Activated CD4-positive, alpha-beta T cell treated with anti-CD3 and anti-CD28 coated beads, Interleukin-2, amount 50 U/mL, for 1 hour (primary cell): ENCODE measurements at places on chromosomes 5 and 9.

- no peak for DNase-seq
These were observed 5.5 kb upstream of the EXOSC2 start for GRCh38 chr9:130688072-130688471.

DNA sequence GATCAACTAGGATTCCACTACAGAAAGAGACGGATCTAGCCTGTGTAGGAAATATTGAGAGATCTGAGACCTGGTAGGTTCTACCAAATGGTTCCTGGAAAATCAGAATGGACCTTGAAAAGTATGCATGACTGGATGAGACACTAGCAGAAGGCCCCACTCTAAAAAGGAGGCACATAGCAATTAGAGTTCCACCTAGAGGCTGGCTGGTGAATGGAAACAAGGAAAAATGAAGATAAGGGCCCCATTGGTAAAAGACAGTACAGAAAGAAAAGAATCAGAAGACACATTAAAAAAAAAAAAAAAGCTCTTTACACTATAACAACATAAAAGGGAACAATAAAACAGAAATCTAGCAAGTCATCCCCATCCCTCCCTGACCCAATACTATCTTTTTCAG, 518.5 kb downstream of the NR2F1-AS1 start:
- DNase-seq = no peak

DNA sequence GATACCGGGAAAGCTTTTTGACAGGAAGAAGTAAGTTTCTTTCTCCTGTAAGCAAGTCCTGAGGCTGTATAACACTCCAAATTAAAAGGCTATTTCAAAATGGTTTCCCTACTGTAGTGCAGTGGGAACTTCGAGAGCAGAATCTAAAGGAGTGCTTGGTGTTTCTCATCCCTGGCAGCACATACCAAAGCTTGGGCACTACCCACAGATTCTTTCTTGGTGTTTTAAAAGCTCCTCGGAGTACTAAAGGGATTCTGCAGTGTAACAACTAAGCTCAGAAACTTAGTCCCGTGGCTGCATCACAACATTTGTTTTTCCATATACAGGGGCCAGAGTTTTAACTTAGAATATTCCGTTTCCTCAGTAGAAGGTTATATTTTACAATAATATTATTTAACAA, 5.6 kb upstream of the APC start:
- no peak for DNase-seq

DNA sequence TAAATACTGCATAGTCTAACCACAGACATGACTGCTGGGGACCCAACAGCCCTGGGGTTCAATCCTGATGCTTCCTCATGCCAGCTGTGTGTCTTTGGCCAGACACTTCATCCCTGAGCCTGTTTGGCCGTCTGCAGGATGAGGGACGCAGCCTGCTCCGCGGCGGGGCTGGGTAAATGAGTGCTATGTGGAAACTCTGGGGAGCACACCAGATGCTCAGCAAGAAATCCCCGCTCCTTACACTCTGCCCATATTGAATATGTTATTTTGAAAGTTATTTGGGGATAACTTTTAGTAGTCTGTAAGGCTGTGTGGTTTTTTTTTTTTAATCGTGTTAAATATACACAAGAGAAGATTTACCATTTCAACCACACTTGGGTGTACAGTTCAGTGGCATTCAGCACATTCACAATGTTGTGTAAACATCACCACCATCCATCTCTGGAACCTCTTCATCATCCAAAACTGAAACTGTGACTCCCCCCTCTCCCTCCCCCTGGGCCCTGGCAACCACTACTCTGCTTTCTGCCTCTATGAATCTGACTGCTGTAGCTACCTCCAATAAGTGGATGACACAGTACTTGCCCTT, 42.7 kb downstream of the SH3PXD2B start:
- no peak for DNase-seq

DNA sequence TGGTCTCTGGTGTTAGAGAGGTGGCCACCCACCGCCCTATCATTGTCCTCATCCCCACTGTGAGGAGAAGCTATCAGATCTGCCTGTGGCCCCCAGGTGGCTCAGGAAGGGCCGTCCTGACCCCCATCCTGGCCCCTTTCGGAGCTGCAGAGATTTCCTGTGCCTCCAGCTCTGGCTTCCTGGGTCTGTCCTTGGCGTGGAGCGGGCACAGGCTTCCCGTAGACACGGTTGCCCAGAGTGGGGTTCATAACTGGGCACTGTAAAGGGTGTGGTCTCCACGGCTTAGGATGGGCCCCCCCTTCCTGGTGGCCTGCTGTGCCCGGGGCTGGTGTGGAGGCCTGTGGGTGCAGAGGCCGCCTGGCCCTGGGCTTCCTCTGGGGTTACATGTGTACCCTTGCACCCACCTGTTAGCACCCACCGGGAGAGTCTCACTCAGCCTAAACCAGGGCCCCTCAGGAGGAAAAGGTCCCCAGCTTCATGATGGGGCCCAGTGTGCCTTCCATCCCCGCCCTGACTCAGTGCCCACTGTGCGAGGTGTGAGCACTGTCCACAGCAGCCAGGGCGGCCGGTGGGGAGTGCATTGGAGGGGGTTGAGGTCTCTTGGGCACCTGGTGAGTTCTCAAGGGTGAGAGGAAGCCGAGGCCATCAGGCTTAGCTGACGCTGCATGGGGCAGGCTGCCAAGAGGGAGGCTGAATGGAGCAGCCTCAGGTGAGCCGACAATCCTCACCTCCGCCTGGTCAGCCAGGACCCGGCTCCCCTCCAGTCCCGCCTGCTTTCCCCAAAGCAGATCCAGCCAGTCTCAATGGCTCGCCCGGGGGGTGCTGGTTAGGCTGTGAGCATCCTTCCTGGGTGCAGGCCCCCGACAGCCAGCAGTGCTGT, 15.3 kb upstream of the AJM1 start:
- DNase-seq = no peak

DNA sequence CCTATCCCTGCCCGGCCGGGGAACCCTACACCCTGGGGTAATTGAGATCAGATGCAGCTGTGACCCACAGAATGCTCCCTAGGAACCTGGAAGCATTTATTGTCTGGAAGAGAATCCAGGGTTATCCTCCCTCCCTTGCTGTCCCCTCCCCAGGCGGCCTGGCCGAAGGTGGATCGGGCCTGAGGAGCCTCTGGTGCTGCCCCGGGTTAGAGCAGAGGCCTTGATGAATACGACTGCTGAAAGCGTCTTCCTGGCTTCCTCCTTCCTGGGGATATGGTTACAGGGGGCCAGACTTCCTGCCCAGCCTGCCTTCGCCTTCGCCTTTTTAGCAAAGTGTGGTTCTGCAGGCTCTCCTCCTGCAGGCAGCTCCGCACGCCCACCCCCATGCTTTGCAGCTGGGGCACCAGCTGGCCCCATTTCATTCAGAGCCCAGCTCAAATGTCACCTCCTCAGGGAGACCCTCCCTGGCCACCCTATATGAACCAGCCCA, 22.5 kb upstream of the PTGS1 start:
- no peak for DNase-seq

DNA sequence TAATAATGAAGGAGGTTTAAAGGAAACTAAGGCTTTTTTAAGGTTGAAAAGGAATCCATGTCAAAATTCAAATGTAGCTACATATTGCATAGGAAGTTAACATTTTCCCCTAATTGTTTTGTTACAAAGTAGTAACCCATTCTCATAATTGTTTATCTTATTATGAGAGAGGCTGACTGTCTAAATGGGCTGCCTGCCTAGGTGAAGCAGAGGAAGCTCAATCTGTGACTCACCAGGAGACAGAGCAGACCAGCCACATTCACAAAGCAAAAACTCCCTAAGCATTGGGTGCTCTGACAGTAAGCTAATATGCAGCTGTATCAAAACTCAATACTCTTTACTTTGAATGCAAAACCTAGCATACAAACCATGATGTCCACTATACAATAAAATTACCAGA, 208.5 kb downstream of the ROR2 start:
- DNase-seq = no peak

GRCh38 chr5:56574778-56575177, 240.6 kb upstream of the MAP3K1 start:
- no peak for DNase-seq

DNA sequence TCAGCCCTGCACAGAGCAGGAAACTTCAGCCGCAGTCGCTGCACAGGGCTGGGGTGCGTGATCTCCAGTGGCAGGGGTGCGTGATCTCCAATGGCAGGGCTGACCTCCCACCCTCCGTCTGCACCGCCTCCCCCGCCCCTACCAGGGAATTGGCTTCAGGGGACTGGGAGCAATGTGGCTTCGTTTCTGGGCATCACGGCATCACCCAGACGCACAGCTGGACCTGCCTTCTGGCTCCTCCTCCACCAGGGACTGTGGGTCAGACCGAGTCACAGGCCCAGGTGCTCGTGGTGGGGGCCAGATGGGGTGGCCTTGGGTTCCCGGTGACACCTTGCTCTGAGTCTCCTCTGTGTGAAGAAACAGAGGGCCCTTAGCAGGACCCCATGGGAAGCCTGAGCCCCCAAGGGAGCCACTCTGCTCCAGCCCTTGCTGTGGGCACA, 51.1 kb downstream of the AHRR start:
- DNase-seq = no peak

DNA sequence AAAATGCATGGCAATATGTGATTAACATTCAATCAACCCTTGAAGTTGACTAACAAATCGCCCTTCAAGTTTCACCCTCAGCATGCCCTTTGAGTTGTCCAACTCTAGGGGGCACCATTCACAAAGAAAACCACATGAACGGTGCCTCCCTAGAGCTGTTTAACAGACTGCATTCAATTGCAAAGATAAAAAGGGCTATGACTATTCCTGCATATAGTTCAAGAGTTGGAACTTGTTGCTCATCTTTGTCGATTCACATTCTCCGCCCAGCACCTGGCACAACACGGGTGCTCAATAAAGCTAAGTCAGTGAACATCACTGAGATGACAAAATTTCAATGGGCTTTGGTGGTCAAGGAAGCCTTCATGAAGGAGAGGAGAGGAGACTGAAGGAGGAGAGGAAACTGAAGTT, 69.6 kb upstream of the SLC30A5 start:
- DNase-seq = no peak

GRCh38 chr5:130222573-130222972, 318.3 kb downstream of the CHSY3 start:
- no peak for DNase-seq
